ENCODE measurements at places on chromosomes 6 and 20. TPM values are rescaled to one million over a fixed set of nuclear protein-coding genes. Genes with fewer than 3 reads are reported as not detected.

The POU3F2 gene
- total RNA-seq: not detected

The SUMO4 gene
- 5.3 TPM for total RNA-seq

DNA sequence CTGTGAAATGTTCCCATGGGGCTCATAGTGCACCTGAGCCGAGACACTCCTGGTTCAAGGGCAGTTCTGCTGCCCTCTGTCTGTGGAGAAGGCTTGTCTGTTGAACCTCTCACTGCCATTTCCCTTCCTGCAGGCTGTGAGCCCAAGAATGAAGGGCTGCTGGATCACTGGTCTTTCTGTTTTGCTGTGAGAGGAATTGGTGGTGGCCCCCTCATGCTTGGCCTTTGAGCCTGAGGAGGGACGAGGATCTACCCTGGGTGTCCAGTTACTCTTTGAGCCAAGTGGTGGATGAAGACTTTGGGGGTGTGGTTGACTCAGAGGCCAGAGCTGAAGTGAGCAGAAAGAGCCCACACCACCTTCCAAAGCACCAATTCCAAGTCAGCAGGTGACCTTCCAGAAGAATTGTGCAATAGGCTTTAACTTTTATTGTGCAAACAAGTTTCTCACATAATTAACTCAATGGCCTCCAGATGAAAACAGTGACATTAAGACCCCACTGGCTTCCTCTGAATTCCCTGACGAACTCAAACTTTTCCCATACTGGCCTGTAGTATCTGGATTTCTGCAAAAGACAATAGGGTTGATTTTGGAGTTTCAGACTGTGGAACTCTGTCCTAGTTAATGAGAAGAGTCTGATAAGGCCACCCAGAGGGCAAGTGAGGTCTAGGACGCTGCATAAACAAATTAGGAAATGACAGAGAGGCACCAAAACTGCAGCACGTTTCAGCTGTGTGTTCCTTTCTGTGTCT, 101.5 kb downstream of the PHACTR3 start:
- DNase-seq: no peak

DNA sequence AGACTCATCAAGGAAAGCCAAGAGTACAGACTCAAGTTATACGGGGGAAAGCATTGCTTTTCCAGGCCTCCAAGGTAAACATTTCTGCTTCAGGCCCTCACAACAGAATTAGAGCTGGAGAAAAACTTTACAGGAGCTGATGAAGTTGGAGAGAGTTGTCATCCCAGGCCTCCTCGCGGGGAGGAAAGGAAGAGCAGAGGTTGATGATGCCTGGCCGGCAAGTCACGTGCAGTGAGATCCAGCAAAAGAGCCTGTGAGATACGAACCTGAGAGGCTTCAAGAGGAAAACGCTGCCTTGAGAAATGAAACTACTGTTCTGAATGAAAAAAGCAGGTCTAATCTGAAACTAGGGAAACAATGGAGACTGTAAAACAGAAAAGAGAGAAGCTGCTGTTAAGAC, 122.9 kb downstream of the FAM120B start:
- no peak for DNase-seq

GRCh38 chr6:122400121-122400450, 634 bp downstream of the HSF2 start:
- peak; percentile 51 for DNase-seq

All from activated CD4-positive, alpha-beta T cell treated with anti-CD3 and anti-CD28 coated beads for 36 hours (primary cell).